Activated T-cell treated with anti-CD3 and anti-CD28 coated beads, Interleukin-2, amount 50 U/mL, for 1 hour (primary cell): ENCODE measurements at places on chromosomes 6 and 20.

- DNase-seq: no peak
These were observed 15.3 kb upstream of the MMP9 start for GRCh38 chr20:45993197-45993951.

DNA sequence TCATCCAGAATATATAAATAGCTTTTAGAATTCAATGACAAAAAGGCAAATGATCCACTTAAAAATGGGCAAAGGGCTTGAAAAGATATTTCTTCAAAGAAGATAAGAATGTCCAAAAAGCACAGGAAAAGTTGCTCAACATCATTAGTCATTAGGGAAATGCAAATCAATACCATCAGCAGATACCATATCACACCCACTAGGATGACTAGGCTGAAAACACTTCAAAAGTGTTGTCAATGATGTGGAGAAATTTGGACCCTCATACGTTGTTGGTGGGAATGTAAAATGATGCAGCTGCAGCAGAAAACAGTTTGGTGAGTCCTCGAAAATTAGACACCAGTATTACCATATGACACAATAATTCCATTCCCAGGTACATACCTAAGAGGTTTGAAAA, 303.6 kb upstream of the SLC35B3 start:
- DNase-seq: no peak

- no peak for DNase-seq
These were observed 57.1 kb upstream of the LRRC1 start for GRCh38 chr6:53737746-53738145.

- DNase-seq: no peak
These were observed 328.6 kb upstream of the PLCB4 start for GRCh38 chr20:8740265-8740664.

GRCh38 chr20:63547725-63548480, at the start of gene SRMS:
SRMS (minus strand) TSS chr20:63547749; CDS start chr20:63547463, 286 bp downstream.
- DNase-seq: no peak

- no peak for DNase-seq
These were observed 180.0 kb downstream of the TBXT start for GRCh38 chr6:165987483-165988301.

GRCh38 chr20:43198607-43199006, 8.9 kb upstream of the PTPRT start:
- DNase-seq: no peak

DNA sequence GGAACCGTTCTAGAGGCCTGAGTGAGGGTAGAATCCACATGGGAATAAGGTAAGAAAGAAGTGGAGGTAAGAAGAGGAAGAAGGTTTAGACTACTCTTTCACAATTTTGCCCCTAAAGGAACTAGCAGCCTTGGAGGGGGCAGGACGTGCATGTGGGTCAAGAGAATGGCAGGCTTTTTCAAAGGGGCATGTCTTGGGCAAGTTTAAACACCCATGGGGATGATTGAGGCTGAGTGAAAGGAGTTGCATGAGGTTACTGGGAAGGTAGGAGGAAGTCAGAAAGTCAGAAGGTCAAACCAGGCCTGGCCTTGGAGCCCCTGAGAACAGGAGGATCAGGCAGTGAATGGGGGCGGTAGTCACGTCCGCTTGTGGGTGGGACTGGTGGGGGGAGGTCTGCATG, 10.2 kb downstream of the ADA start:
- no peak for DNase-seq

- no peak for DNase-seq
These were observed 19.7 kb upstream of the MDFI start for GRCh38 chr6:41618598-41618997.

DNA sequence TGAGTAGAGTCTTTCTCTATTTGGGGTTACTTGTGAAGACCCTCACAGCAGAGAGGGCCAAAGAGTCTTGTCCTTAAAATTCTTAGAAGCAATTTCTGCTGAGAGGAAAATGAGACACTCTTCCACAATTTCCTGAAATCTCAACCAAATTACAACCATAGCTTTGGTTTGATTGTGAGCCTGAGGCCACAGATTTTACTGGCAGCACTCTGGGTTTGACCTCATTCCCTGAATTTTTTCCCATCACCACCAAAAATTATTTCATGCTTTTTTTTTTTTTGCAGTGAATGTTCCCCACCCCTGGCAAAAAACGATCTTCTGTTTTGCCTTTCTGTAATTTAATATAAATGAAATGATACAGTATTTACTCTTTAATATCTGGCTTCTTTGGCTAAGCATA, 125.5 kb downstream of the THEMIS start:
- no peak for DNase-seq

DNA sequence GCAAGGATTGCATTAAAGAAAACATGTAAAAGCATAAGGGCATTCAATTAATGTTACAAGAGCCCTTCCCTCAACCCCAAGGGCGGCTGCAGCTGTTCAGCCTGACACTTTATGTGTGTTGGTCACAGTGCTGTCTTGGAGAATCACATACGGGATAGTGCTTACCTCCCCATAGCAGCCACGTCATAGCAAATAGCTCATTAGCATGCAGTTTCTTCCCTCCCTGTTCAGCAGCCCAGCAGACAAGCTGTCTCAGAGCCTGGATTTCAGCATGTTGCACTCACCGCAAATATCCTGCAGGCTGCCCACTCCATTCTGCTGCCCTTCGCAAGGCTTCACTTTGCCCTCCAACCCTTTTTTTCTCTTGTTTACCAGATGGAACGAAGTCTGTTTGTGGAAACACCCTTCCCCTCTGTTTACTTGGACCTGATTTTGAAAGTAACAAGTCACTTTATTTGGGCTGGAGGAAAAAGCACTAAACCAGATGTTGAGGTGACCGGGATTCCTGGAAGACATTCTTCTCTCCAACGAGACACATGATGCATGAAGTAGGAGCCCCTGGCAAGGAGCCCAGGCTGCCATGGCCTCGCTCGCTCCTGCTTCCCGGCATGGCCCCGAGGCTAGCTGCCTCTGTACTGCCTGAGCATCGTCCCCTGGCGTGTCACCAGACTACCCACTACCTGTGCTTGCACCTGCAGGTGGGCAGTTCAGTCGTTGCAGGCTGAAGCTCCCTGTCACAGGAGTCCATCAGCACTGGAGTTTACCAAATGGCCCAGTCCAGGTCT, 151.6 kb upstream of the GMDS start:
- DNase-seq: no peak
